Activated CD4-positive, alpha-beta T cell treated with anti-CD3 and anti-CD28 coated beads, Interleukin-2, Interleukin-4, amounts not matched to agents 100 ng/mL and 50 ng/mL, durations not matched to agents 16 hours and 8 hours (primary cell): ENCODE measurements at places on chromosomes 7 and 10.

DNA sequence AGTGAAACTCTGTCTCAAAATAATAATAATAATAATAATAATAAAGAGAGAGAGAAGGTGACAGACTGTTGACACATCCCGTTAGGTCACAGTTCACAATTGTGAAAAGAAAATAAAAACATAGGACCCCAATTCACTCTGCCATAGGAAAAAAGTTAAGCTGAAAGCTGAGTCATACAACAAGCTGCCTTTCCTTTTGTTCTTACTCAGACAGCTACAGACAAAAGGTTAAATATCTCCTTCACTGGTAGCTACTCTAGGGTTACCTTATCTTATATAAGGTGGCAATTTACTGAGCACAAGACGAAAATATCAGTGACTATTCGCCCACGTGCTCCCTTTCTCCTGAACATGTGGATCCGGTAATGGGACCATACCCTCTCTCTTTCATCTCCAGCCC is 17.5 kb downstream of the TUBAL3 start:
- peak; percentile 24 for DNase-seq

DNA sequence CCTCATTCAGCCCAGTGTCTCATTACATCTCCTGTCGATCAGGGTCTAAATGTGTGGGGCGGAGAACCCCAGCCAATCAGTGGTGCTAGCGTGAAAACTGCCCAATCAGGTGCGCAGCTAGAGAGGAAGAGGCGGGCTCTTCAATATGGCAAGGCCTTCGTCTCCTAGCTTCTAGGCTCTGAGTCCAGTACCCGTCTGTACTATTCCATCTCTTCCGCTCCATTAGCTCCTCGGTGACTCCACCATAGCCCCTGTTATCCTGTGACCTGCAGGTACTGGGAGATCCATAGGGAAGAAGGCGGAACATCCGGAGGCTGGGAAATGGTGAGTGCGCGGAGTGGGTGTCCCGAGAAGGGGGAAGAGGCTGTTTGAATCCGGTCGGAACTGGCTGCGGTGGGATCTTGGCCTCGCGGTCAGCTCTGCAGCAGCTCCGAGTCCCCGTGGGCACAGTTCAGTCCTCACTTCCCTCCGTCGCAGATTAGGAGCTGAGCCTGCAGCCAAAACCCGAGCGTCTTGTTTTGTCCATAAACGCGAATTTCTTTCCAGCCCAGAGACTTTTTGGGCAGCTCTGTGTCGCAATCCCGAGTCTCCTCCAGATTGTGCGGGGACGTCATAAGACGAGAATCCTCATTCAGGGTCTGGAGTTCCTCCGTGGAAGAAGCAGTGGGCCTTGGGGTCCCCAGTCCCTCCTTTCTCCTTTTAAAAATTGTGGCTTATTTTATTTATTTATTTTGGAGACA is at the start of gene ZNF727:
Gene ZNF727 (plus strand): TSS at position 134 of the 740 bp plus-strand sequence. CDS start 188 bp downstream, at position 322.
- DNase-seq = no peak

- DNase-seq = no peak
These were observed 9.1 kb upstream of the PAX2 start for GRCh38 chr10:100736144-100736808.

DNA sequence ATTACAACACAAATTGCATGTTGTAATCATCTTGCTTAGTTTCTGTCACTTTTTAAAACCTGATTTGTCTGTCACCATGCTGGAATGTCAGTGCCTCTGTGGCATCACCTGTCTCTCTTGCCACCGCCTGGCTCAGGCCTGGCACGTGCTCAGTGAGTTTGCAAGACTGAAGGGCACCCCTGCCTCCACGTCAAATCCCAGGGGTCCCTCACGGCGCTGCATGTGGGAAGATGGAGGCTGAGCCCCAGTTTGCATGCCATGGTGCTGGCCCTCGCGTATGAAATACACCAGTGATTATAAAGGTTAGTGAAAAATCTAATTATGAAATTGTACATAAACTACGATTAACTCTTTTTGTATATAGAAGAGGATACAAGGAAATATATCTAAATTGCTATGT is 51.9 kb upstream of the VIPR2 start:
- no peak for DNase-seq

- DNase-seq = no peak
These were observed 17.3 kb downstream of the ACTR1A start for GRCh38 chr10:102485093-102485784.

DNA sequence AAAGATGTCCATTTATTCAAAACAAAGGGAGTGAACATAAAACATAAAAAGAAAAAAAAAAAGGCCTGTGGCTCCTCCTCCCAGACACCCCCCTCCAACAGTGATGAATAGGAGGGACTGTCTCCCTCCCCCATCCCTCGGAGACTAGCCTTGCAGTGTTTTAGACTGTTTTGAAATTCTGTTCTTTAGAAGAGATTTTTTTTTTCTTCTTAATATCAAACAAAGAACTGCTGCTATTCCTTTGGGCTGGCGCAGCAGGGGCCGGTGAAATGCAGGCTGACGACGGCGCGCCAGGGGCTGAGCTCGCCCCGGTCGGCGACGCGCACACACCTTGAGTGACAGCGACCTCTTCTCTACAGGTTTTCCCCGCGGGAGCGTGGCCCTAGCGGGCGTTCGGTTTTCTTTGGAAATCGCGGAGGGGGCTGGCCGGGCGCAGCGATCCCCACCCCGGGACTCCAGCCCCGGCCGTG is at the start of gene LANCL2:
Gene LANCL2 (plus strand): TSS at position 133 of the 470 bp plus-strand sequence. CDS start 689 bp downstream, outside the sequence.
- peak; percentile 43 for DNase-seq

DNA sequence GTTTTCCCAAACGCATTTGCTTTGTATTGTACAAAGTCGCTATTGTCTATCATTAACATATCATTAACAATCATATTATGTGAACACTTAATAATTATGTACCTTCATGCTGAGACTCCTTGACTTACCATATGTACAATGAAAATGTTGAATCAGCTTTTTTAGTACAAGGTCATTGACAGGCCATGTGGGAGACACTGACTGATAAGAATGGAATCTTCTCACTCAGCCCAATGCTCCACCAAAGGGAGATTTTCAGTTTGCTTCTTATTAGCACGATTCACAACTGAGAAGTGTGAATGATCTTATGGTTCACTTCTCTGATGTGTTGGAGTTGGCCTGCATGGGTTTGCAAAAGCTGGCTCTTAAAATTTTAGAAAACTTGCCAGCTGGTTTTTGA is 253.5 kb upstream of the TEX47 start:
- DNase-seq = no peak

DNA sequence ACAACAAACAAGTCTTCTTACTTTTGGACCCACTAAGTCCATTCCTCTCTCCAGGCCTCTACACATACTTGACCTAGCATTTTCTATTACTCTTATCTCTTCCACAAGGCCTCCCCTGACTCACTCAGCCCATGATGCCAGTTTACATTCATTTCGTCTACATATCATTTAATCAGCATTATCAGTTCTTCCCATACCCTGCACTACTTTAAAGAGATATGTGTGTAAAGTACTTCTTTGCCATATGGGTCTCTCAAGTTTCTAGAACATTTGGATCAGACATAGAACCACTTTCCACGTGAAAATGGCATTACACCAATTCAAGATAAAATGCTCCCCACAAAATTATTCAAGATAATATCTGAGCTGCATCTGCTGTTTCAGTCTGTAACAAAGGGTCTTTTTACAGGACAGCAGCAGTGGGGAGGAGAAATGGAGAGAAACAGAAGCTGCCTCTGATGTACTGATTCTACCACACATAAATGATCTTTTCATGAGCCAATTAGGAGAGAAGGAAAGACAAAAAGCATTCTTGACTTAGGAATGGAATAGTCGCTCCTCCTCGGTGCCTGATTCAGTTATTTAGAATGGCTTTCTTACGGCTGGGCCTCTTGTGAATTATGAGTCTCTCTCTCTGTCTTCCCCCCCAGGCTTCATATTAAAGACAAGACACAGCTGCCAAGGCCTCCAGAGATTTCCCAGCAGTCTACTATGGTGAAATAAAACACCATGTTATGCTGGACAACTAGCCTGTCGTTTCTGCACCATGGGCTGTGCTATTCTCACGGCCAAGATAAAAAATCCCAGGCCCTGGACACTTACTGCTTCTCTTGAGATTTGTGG is 46.9 kb upstream of the SEPTIN7 start:
- DNase-seq = no peak

- peak; percentile 30 for DNase-seq
These were observed 21.3 kb upstream of the ANK3 start for GRCh38 chr10:60410970-60411369.

GRCh38 chr7:70678621-70679251 is 453.2 kb upstream of the GALNT17 start:
- DNase-seq = peak; percentile 45

DNA sequence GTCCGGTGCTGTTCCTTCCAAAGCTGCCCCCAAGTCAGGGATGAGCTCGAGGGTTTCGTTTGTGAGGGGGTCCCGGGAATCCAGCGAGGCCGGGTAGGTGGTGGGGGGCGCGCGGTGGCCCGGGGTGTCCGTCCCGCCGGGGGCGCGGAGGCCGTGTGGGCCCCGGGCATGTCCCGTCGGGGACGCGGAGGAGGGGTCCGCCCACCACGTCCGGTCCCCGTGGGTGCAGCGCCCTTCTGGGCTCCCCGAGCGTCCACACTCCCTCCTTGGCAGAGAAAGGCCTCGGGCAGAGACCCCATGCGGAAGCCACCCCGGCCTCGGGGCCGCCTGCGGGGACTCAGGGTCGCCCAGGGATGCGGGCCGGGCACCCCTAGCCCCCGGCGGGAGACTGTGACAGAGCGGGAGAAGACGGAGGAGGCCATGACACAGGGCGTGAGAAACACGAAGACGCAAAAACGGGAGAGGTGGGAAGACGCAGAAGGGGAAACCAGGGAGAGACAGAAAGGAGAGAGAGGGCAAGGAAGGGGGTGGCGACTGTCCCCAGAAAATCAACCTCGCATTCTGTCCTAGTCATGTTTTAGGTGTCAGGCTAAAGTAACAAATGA is 640 bp upstream of the ZNF425 start:
- DNase-seq = peak; percentile 66

DNA sequence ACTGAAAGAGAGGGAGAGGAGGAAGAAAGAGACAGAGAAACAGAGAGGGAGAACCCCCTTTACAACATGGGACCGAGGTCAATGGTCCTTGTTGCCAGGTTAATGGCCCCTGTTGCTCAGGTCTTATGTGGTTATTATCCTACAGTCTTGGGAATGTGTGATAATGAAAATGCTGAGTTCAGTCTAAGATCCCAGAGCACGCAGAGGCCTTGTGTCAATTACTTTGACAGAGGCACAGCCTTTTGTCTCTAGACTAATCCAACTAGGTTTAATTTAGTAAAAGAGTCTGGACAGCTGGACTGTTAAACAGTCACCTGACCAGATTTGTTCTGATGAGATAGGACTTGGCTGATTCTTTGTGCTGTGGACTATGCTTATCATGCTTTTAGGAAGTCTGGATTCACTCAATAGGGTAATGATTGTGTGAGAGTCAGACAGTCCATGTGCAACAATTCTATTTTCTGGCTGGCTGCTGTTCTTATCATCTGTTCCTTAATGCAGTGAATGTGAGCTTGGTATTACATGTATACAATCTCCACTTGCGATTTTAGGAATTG is 157.4 kb upstream of the MAGI2 start:
- no peak for DNase-seq

- DNase-seq = no peak
These were observed 189.6 kb downstream of the AUTS2 start for GRCh38 chr7:69787736-69788431.

GRCh38 chr10:114973997-114974396 is 36.0 kb downstream of the TRUB1 start:
- DNase-seq = no peak
